Fibroblast of pulmonary artery (primary cell): ENCODE measurements at places on chromosomes 3 and 15.

GRCh38 chr3:174325834-174326700 lies 533.1 kb upstream of the NAALADL2 start:
- peak; percentile 25 for DNase-seq

- DNase-seq, result peak; percentile 37
These were observed 8.5 kb downstream of the CDCP1 start for GRCh38 chr3:45137656-45138181.

- DNase-seq, result no peak
These were observed 142.5 kb downstream of the CPNE4 start for GRCh38 chr3:131892331-131892730.

DNA sequence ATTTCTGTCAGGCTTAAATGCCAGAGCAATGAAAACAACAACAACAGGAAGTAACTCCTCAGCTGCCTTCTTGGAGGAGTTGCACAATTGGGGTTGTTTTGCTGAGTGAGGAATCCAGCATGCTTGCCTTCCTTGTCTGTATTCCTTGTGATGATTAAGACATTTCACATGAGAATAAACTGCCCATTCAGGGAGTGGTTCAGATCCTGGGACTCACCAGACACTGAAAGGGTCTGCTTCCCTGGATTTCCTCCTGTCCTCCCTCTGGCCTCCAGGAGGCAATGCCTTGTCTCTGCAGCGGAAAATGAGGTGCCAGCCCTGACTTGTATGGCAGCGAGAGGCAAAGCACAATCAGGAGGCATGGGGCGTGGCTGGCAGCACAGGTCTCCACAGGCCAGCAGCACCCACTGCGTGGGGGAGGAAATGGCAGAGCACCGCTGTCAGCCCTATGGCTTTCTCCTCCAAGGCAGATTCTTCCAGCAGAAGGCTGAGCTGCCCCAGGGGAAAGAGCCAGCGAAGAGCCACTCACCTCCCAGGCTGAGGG lies 41.5 kb downstream of the RBP2 start:
- DNase-seq, result peak; percentile 86

DNA sequence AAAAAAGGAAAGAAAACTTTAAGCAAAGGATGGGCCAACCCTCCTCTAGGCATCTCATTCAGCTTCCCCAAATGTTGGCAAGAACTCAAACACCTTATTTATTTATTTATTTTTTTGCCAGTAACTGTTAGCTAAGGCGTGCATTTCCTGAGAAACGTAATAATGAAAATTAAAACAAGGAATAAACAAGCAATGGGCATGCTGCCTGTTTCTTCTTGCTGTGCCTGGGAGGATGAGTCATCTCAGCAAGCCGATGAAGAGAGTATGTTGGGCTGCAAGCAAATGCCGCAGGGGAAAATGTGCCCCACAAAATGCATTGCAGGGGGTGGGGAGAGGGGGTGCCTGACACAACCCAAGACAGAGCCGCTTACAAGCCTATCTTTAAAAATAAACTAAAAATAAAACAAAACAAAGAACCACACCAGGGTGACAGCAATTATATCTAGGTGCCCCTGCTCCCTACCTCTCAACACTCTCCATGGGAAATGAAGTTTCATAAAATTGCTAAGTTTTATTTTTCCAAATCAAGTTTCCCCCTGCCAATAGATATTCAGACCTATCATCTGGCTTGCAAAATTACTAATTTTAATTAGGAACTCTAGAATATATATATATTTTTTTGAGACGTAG lies 40.3 kb downstream of the EIF4E3 start:
- DNase-seq, result peak; percentile 78

- no peak for DNase-seq
These were observed 87.0 kb upstream of the DNAJC19 start for GRCh38 chr3:181076558-181076957.

DNA sequence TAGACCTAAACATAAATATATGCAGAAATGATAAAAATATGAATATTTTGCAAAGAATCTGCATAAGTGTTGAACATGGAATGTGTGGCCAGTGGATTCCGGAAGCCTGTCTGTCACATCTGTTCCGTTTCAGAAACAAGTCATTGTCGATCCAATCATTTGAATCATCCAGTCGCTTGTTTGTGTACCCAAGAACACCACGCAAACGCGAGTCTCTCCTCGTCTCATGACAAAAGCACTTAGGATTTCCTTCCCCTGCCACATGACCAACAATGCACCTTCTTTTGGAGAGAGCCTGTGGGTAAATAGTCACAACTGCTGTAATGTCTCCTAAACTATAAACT lies 80.2 kb downstream of the FMN1 start:
- no peak for DNase-seq

GRCh38 chr15:98715890-98716443 lies 67.6 kb downstream of the IGF1R start:
- DNase-seq, result no peak

GRCh38 chr3:115512565-115513415 lies 110.5 kb upstream of the GAP43 start:
- peak; percentile 55 for DNase-seq

DNA sequence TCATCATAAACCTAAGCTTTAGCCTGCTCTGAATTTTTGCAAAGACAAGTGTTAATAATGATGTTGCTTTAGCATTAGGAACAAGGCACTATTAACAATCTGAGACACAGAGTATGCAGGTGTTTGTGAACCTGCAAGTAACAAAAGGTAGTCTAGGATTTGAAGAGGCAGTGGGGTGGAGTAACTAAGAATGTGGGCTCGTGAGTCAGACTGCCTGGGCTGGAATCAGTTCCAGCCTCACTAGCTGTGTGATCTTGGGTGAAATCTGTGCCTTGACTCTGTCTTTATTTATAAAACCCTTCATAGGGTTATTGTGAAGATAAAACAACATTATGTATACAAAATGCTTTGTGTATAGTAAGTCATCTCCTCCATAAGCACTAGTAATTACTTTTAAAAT lies 610.6 kb upstream of the CFAP20DC start:
- no peak for DNase-seq

- no peak for DNase-seq
These were observed 39.6 kb downstream of the KBTBD12 start for GRCh38 chr3:127954640-127955039.

DNA sequence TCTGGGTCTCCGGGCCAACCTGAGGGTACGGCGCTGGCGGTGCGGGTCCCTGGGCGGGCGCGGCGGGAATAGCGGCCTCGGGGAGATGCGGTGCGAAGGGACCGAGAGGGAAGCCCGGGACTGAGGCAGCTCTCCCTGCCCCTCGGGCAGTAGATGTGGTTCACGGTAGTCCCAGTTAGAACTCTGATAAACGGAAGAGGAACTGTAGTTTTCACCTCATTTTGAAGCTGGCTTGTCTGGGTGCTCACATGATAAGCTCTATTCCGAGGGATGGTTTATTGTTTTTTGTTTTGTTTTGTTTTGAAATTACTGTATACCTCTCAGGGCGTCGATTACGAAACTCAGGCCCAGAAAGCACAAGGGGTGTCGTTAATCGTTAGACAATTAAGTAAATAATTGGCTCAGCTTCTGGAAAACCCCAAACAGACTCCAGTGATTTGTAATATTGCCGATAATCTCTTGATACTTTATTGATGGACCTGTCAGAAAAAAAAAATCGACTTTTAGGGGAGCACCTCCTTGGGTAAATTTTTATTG lies 413 bp downstream of the NUSAP1 start:
- DNase-seq, result no peak

DNA sequence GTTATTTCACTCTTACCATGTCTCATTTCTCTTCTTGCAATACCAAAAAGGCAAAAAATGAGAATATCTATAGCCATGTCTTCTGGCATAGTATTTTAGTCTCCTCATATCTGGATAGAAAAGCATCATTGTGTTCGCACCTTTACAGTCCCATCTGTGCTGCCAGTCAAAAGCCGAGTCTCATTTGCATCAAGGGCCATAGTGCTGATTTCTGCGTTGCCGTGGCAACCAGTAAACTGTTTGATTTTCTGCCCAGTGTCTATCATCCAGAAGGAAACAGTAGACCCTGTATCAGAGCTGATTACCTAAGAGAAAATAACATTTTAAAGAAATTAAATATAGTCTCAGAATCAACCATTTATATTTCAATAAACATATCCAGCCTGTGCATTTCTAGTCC lies 86.1 kb upstream of the SERPINI2 start:
- DNase-seq, result no peak

DNA sequence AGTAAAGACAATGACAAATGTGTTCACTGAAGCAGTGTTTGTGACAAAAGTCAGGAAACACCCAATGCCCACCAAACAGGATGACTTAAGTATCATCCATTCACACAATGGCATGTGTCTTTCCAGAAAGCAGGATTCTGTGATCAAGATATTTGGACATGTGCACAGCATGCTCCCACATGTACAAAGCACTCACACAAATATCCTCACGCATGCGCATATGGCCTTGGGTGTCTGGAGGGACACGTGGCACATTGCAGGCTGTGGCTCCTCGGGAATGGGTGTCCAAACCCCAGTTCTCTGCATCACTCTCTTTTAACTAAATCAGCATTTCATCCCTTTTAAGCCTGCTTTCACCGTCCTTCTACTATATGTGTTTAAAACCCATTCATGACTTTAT lies 130.5 kb downstream of the KLF13 start:
- no peak for DNase-seq

- no peak for DNase-seq
These were observed 34.5 kb downstream of the UMPS start for GRCh38 chr3:124764746-124765145.
